ENCODE measurements at places on chromosomes 13 and 19.
A peak's percentile ranks its signal among the peaks of the same experiment; 100 is the strongest.

GRCh38 chr13:32205431-32206096 is 109.6 kb downstream of the ZAR1L start:
- no peak for DNase-seq

DNA sequence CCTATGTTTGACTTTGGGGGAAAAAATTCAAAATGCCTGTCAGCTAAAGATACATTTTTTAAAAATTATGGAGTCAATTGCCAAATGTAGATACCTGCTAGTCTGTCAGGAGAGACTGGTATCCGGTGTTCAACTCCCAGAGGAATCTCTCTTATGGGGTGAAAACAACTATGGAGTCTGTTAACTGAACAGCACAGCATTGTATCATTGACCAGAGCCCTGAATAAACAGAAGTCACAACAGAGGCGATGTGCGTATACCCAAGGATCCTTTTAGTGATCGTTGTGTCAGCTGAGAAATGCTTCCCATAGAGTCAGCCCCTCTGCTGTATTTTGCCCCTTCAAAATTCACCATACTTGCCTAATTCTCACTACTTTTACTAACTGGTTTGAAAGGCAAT is 257.3 kb downstream of the GPC5 start:
- DNase-seq = no peak

- DNase-seq = no peak
These were observed 1.7 kb upstream of the FAM98C start for GRCh38 chr19:38401148-38401547.

DNA sequence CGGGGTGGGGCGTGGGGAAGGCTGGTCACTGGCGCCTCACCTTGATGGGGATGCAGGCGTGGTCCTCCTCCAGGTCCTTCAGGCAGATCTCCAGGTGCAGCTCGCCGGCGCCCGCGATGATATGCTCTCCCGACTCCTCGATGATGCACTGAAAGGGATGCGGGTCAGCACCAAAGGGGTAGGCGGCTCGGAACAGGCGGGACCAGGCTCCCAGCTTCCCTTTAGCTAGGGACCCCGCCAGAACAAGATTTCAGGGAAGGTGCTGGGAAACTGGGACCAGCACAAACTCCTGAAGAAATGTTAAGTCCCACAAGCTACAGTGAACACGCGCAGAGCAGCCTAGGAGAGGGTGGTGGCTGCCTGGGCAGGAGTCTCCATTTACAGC is 6.0 kb downstream of the EEF2 start:
- no peak for DNase-seq

GRCh38 chr13:33678906-33679657 is 138.9 kb upstream of the RFC3 start:
- DNase-seq = peak; percentile 68

DNA sequence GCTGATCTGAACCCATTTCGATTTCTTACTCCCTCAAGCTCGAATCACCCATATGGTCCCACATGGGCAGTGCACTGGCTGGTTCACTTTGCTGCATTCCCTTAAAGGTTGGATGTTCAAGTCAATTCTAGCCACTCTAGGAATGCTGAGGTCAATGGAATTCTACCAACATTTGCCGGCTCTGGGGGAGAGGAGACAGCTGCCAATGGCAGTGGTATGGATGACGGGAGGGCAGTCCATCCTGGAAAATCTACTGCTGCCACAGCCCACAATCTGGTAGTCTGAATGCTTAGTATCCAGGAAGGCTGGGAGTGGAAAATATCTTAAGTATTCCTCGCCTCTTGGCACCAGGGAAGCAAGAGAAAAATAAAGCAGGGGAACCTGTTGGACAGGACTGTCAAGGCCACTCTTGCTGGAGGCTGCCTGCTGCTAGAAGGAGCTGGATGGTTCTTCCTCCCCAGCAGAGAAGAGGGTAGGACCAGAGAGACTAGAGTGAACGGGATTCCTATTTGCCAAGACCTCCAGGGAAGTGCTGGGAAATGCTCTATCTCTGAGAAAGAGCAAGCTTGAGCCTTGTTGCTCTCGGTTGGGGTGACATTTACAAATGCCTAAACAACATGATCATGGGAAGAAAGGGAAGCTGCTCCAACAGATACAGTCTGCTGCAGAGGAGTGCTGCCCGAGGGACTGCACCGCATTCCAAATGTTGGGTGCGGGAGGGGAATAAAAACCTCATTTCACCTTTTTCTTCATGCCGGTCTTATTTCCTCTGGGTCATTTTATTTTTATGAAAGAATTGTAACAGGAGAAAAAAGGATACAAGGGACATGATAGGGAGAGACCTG is 20.7 kb upstream of the HMGB1 start:
- no peak for DNase-seq

- no peak for DNase-seq
These were observed 97.3 kb downstream of the AKAP11 start for GRCh38 chr13:42369071-42369797.

DNA sequence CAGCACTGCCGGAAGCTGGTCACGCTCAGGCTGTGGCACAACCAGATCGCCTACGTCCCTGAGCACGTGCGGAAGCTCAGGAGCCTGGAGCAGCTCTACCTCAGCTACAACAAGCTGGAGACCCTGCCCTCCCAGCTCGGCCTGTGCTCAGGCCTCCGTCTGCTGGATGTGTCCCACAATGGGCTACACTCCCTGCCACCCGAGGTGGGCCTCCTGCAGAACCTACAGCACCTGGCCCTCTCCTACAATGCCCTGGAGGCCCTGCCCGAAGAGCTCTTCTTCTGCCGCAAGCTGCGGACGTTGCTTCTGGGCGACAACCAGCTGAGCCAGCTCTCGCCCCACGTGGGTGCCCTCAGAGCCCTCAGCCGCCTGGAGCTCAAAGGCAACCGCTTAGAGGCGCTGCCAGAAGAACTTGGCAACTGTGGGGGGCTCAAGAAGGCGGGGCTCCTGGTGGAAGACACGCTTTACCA is 3.2 kb upstream of the MAP2K7 start:
- no peak for DNase-seq

- no peak for DNase-seq
These were observed 2.3 kb upstream of the LGALS7B start for GRCh38 chr19:38786572-38787265.

- DNase-seq = no peak
These were observed 75.7 kb upstream of the SGCG start for GRCh38 chr13:23105051-23105450.

DNA sequence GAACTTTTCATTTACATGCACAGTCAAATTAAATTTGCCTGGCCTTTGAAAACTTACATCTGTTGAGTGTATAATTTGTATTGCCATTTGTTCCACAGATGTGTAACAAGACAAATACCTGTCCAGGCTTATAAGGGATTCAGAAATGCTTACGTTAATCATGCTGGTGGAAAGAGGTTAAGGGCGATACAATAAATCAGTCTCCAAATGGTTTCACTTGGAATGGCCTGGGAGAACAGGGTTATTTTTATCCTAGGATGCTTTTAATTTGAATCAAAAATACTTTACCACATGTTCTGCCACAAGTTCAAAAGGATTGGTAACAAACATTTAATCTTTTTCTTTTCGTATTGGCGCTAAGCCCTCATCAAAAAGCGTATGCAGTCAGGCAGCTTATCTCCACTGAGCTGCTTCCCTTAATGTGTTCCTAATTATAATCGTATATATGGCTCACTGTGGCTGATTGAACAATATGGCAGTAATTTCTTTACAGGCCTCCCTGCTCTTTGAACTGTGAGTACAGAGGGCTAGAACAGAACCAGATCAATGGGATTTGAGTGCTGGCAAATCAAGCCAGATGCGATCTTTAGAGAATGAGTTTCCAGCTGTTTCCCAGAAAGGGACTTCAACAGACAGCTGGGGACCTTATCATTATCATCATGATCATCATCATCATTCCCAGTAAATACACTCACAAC is 425.7 kb downstream of the SPRY2 start:
- no peak for DNase-seq

DNA sequence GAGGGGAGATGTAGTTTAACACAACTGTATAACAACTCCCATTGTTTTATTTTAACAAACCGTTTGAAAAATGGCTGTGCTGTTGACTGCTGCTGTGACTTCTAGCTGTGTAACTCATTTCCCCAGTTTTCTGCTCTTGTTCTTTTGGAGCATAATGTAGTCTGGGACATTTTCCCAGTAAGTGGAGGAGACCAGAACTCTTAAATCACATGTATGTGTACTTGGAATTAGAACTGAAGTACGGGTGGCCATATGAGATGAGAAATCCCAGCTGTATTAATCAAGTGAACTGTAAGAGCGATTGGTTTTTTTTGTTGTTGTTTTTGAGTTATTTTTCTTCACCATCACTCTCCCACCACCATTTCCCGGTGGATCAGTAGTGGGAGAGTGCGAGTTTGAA is 49.4 kb upstream of the RNF113B start:
- DNase-seq = no peak

- no peak for DNase-seq
These were observed 421.1 kb downstream of the FGF9 start for GRCh38 chr13:22091971-22092300.

- no peak for DNase-seq
These were observed 161.5 kb downstream of the MZT1 start for GRCh38 chr13:72565893-72566292.

- DNase-seq = no peak
These were observed 24.1 kb downstream of the MICU2 start for GRCh38 chr13:21579754-21580316.

DNA sequence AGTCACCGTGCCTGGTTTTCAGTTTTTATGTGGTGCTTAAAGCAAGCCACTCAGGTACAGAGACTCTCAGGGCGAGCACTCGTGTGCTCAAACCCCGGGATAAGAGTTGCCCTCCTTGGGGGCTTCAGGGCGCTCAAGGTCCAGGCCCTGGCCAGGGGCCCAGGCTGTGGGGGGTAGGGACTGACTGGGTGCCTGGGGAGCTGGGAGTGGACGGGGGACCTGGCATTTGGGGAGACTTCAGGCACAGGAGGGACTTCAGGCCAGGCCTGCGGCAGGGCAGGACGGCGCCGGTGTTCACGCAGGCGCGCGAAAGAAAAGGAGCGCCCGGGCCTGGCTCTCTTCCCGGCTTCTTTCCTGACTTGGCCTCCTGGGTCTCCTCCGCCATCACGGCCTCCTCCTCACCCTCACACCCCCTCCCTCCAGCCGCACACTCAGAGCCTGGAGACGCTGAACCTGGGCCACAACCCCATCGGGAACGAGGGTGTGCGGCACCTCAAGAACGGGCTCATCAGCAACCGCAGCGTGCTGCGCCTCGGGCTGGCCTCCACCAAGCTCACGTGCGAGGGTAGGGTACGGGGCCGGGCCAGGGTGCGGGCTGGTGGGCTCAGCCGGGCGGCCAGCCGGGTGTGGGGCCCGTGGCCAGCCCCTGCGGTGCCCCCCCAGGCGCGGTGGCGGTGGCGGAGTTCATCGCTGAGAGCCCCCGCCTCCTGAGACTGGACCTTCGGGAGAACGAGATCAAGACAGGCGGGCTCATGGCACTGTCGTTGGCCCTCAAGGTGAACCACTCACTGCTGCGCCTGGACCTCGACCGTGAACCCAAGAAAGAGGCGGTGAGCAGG is 16.1 kb downstream of the NKPD1 start:
- no peak for DNase-seq

DNA sequence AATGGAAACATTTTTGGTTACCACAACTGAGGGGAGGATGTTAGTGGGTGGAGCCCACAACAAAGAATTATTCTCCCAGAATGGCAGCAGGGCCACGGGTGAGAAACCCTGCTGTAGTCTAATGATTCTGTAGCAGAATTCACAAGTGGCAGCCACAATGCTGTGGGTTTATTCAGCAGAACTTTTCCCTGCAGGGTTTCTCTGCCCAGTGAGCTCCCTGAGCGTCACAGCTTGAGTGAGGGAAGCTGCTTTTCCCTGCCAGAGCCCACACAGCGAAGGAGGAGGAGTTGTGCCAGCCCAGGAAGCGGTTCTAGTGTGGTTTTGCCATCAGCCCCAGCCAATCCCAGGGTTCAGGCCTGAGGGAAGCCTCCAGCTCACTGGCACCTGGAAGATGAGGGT is 4.4 kb downstream of the ATP12A start:
- DNase-seq = peak; percentile 31

DNA sequence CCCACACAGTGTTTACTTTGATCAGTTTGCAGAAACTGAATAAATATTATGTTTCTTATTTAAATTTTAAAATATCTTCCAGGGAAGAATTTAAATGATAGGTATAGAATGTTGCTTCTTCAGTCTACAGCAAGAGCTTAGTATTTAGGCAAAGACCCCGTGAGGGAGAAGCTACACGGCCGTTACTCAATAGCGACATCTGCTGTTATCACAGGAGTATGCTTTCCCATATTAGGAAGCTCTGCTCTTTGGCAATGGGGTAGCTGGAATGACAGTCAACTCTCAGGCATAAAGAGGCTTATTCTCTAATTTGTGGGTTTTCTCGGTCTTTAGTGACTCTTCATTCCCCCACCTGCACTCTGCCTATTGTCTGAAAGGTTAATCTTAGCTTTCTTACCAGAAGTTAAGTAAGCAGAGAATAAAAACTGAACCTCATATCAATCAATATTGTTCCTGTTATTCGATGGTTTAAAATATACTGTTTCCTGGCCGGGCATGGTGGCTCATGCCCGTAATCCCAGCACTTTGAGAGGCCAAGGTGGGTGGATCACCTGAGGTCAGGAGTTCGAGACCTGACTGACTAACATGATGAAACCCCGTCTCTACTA is 13.2 kb upstream of the LHFPL6 start:
- DNase-seq = peak; percentile 8

DNA sequence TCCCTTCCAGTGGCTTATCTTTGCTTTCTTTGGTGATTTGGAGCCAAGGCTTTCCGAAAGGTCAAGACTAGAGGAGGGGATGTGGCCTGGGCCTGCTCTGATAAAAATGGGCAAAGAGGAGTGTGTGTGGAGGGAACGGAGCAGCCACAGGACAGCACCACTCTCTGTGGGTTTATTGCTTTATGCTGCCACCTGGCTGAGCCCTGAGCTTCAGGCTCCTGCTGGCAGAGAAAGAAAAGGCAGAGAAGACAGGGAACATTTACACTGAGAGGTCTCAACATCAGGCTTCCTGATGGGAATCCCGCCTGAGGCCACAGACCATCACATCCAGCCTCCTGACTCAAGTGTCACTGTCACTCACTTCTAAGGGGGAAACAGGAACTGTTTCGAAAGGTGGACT is 9.2 kb upstream of the GSX1 start:
- DNase-seq = no peak

DNA sequence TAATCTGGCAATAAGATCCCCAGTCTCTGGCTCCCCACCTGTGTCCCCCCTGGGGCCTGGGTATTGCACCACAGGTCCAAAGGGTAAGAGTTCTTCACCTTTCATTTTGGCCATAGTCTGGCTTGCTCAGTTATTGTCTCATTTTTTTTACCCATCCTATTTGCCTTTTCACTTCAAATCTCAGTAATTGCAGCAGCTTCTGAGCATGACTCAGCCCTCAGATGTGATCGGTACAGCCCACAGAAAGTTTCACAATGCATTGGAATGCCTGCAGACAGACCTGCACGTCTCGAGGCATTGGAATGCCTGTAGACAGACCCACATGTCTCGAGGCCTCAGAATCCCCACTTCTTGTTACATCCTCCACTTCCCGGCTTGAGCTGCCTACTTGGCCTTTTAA is 173.6 kb downstream of the NUFIP1 start:
- no peak for DNase-seq

Measured in stimulated activated naive B cell treated with anti-CD40 and anti-IgM and Interleukin-4, amounts not matched to agents 10 μg/mL and 1 μg/mL and 100 μg/mL, for 72 hours (primary cell).